Cortex of kidney (tissue), 1 donor: ENCODE measurements at places on chromosomes 11 and 22.

- DNase-seq, result no peak
These were observed 271.2 kb downstream of the TBC1D22A start for GRCh38 chr22:47033648-47034000.

DNA sequence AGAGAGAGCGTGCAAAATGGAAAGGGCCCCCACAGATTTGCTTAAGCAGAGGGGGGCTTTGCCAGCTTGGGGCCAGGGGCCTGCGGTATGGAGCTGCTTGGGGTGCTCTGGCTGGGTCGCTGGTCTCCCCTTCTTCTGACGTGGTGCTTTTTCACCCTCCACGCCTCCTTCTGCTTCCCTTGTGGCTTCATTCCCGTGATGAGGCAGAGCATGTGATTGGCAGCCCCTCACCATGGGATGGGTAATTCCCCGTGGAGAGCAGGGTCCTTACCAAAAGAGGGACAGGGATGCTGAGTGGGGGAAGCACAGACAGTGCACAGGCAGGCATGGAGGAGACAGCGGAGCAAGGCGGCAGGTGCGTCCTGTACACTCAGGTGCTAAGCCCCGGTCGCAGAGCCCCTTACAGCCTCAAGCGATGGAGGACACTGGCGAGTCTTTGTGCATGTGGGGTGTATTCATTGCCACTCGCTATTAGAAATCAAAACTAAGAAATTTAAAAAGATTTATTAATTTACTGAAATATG is 19.9 kb upstream of the GRAMD4 start:
- DNase-seq, result no peak

DNA sequence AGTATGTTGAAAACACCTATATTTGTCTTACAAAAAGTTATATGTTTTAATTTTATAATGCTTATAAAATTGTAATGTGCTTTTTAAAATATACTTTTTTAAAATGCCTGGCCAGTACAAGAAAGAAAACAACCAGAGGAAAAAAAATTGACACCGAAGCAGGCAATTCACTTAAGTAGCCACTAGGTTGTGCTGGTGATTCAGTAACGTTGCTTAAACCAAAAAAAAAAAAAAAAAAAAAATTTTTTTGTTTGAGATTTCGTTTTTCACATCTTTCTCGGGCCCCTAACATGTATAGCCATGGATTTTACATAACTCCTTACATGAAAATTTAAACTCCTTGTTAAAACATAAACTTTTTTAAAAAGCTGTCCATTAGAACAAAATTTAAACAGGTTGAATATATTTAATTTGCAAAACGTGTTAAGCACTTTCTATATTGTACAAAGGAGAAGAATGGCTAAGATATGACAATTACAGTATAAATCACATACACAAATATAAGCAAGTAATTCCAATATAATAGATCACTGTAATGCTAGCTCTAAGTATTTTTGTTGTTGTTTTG is 9.2 kb downstream of the OR8B4 start:
- DNase-seq, result no peak

GRCh38 chr22:21052715-21053459 is 7.1 kb downstream of the LRRC74B start:
- no peak for DNase-seq

- no peak for DNase-seq
These were observed 408.2 kb upstream of the CCDC90B start for GRCh38 chr11:83694191-83694910.

- no peak for DNase-seq
These were observed 51.4 kb downstream of the NF2 start for GRCh38 chr22:29654882-29655281.

DNA sequence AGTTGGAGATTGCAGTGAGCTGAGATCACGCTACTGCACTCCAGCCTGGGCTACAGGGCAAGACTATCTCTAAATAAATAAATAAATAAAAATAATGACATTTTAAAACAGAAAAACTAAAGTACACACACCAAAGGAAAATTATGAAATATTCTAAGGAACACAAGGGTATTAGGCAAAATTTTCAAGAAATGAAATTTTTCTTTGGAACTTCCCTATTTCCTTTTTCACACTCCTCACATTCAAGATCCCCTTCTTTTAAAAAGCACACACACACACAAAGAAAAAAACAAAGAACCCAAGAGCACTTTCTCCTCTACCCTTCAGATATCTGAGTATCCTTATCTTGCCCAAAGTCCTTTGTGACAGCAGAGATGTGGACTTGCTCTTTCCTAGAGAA is 92.8 kb downstream of the CCDC73 start:
- DNase-seq, result no peak

DNA sequence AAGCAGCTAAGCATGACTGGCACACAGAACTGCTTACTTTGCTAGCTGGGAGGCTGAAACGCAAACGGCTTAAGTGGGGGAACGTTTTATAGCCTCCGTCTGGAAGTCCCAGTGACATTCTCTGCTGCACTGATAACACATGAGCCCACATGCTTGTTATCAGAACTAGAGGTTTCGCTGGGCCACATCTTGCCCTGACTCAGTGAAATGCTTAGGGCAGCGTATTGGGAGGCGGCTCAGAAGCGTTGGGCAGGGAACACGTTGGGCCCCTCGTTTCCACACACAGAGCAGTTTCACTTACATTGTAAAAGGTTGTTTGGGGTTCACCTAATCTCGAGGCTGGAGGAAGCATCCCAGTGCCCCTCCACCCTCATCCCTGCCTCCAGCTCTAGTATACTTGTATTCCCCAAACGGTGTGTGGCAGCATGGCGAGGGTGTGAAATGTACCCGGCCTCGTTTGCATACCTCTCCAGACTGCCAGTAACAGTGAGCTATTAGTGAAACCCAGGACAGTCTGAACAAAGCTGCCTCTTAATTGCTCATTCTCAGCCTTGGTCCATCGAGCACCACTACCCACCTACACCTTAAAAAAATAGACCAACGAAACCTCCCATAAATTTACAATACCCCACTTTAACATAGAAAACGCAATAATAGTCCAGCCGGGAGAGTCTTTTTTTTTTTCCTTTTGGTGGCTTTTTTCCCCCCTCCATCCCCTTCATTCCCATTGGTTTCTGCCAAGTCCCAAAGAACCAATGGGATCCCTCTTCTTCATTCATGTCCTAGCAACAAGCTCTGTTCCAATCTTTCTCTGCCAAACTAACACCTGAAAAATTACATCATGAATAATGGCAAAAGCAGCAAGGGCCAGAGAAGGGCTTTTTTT is 218.8 kb upstream of the SORL1-AS1 start:
- no peak for DNase-seq

DNA sequence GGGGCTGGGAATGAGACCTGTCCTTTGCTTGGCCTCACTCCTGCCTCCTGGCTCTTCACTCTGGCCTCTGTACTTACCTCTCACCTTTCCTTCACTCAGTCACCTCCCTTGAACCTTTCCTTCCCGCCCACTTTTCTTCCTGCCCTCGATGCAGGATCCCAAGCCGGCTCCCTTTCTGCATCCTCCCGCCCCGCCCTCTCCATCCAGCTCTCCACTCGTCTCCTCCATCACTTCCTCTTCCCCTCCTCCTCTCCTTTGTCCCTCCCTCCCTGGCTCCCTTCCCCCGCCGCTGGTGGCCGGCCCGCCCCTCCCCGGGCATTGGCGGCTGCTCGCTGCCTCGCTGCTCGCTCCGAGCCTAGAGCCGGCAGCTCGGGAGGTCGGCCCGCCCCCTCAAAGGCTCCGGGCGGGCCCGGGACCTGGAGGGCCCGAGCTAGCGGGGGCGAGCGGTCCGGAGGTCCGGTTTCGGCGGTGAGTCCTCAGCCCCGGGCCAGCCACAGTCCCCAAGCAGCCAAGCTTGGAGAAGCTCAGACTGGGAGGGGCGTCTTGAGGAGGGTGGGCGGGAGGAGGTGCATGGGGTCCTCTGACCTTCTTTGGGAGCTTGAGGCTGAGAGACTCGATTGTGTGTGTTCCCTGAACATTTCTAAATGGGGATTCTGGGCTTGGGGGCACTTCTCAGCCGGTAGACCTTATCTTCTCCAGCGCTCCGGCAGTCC is 13.8 kb downstream of the PHLDB1 start:
- DNase-seq, result no peak

- no peak for DNase-seq
These were observed 34.0 kb downstream of the SIK3 start for GRCh38 chr11:117064275-117064674.

GRCh38 chr11:112719736-112720525 is 241.3 kb upstream of the NCAM1 start:
- no peak for DNase-seq

DNA sequence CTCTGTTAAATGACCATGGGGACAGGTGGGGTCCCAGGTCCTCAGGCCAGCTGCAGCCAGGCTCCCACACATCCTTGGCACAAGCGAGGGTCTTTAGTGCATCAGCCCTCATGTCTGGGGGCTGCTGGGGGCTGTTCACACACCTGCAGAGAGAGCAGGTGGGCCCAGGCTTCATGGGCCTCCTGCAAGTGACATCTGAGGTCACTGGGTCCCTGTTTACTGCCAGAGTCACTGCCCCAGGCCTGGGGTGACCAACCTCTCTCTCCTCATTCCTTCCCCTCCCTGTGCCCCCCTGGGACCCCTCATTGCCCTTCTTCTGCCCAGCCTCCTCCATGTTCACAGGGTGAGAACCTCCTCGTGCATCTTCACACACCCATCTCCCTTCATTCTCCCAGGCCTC is 92.4 kb downstream of the RTL6 start:
- no peak for DNase-seq

DNA sequence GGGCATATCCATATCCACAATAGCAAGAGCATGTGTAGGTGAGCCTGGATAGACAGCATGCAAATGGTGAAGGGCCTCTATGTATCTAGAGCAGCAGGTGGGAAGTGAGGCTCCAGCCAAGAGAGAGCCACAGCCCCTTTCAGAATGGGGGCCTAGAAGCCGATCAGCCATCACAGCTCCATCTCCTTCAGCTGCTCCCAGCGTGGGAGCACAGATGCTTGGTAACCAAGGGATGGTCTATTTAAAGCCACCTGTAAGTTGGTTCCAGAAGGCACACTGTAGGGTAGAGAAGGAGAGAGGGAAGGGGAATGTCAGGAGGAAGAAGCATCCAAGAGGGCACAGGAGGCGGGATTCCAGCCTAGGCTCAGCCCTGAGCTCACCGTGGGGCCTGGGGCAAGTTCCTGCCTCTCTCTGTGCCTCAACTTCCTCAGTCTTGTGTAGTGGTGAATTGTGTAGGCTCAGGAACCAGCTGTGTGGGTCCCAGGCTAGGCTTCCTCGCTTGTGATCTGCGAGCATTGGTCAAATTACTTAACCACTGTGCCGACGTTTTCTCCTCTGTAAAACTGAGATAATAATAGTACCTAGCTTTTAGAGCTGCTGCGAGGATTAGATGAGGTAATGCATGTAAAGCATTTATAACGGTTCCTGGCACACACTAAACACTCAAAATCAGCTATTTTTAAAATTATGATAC is 122.9 kb upstream of the NAV2 start:
- no peak for DNase-seq

GRCh38 chr22:34334893-34335292 is 414.6 kb upstream of the LARGE1 start:
- DNase-seq, result no peak

DNA sequence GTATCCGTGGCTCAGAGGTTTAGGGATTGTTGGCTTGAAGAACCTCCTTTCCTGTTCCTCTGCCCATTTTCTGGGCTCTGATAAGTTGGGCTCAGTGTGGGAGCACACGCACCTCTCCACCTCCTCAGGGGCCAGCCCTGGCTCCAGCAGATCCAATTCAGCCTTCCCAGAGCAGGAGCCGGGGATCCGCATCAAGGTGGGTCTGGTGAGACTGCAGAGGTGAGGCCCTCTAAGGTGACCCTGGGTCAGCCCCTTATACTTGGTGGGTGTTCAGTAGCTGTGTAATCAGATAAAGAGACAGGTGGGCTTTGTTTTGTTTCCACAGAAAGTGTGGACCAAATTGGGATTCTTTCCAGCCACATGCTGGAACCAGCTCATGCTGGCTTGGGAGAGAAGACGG is 1466.0 kb downstream of the TBC1D22A start:
- no peak for DNase-seq

GRCh38 chr11:100575860-100576717 is 111.0 kb upstream of the ARHGAP42 start:
- no peak for DNase-seq

- no peak for DNase-seq
These were observed 98.6 kb downstream of the TENM4 start for GRCh38 chr11:79342236-79342635.

GRCh38 chr11:68357568-68357967 is 45.2 kb downstream of the LRP5 start:
- DNase-seq, result no peak

DNA sequence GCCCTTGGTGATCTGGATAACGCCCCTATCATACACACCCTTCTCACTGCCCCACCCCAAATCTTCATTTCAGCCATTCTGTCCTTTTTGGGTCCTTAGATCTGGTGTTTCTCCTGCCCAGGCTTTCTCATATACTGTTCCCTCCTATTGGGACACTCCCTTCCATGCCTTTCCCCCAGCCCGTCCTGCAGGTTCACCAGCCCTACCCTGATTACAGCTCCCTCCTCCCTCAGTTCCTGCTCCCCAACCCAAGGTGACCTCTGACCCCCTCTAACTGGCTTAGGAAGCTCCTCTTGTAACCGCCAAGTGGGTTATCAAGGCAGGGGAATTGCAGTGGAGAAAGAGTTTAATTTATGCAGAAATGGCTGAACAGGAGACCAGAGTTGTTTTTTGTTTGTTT is 13.0 kb downstream of the MTFP1 start:
- no peak for DNase-seq

GRCh38 chr11:10660323-10660722 is 33.2 kb downstream of the IRAG1 start:
- no peak for DNase-seq

- no peak for DNase-seq
These were observed 43.9 kb upstream of the LRRC32 start for GRCh38 chr11:76714493-76714892.

GRCh38 chr11:67298786-67299185 is 4.5 kb upstream of the SSH3 start:
- no peak for DNase-seq

DNA sequence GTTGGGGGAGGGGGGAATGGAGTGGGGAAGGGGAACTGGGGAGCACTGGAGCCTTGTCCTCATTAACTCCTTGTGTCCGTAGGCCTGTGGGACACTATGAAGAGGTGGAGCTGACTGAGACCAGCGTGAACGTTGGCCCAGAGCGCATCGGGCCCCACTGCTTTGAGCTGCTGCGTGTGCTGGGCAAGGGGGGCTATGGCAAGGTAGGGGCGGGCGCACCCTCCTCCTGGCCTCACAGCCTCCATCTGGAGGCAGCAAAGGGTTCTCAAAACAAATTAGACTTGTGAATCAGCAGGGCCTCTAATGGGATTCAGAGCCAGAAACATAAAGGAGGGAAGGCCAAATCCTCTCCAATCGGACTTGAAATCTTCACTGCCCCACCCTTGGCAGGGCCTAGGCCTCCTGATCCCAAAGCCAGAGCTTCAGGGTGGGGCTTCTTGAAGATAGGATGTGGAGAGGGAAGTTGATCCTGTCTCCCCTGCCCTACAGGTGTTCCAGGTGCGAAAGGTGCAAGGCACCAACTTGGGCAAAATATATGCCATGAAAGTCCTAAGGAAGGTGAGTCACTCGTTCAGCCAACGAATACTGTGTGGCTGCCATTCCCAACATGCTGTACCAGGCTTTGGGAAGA is 859 bp downstream of the RPS6KB2 start:
- no peak for DNase-seq

DNA sequence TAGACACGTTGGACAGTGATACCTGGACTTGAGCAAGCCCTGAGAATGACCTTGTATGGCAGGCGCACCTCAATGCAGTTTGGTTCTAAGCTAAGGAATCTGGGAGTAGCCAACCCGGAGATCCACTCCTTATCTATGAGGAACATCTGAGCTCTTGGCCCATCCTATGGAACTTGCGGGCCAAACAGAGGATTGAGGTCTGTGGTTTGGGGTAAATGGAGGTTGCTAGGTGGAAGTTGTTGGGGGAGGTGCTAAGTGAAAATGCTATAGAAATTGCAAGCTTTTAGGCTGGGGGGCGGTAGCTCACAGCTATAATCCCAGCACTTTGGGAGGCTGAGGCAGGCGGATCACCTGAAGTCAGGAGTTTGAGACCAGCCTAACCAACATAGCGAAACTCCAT is 8.9 kb downstream of the GDPD5 start:
- no peak for DNase-seq
